Stimulated activated CD4-positive, alpha-beta T cell treated with anti-CD3 and anti-CD28 coated beads, Interleukin-2, amount 100 ng/mL, for 48 hours (primary cell): ENCODE measurements at places on chromosomes 4 and X.

DNA sequence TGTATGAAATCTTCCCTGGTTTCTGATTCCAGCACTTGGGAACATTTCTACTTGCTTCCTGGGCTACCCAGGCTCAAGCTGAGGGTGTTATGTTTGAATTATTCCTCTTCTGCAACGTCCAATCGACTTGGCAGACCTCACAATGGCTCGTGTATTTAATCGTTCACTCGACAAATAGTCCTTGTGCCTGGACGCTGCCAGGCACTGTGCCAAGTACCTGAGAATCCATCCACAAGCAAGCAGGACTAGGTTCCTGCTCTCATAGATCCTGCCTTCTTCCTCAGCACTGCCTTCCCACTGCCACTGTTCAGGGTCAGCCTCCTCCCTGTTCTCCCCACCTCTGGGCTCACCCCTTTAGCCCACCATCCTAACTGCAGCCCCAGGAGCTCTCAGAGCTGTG, 113.3 kb downstream of the EFNB1 start:
- DNase-seq, result no peak

- no peak for DNase-seq
Observed at GRCh38 chrX:3465017-3465416, 118.6 kb upstream of the MXRA5 start.

DNA sequence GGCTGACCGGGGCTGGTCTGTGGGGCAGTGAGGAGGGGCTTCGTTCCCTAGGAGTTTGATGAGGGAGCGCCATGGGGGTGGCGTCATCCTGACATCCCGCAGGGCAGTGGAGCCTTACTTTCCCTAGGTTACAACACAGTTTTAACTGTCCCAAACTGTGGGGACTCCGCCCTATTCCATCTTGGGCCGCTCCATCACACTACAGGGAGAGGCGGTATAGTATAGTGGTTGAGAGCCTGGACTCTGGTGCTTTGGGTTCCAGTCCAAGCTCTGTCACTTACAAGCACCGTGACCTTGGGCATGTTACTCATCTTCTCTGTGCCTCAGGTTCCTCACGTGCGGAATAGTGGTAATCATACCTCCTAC, 44.2 kb downstream of the ZNF185 start:
- no peak for DNase-seq

- DNase-seq, result no peak
Observed at GRCh38 chrX:151697522-151697921, 2.3 kb downstream of the PRRG3 start.

DNA sequence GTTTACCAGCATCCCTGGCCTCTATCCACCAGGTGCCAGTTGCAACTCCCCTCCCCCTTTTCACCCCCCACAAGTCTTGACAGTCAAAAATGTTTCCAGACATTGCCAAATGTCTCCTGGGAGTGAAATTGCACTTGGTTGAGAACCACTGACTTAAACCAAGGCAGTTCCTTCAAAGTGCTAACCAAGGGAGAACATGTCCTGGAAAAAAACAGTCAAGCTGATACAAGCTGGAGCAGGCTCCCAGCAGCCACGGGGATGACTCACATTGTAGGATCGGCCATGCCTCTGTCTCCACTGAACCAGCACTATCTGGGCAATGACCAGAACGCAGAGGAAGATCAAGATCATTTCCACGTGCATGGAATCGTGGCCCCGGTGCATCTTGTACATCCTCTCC, 11.4 kb downstream of the RNF175 start:
- DNase-seq, result no peak

DNA sequence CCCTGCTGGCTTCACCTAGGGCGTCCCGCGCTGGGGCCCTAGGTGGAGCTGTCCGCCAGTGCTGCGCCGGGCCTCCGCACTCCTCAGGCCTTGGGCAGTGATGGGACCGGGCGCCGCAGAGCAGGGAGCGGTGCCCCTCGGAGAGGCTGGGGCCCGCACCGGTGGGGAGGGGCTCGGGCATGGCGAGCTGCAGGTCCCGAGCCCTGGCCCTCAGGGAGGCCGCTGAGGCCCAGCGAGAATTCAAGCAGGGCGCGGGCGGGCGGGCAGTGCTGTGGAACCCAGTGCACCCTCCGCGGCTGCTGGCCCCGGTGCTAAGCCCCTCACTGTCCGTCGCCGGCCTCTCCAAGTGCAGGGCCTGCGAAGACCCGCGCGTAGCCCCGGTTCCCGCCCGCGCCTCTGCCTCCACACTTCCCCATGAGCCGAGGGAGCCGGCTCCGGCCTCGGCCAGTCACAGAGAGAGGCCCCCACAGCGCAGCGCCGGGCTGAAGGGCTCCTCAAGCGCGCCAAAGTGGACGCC, 565.1 kb upstream of the NDST4 start:
- DNase-seq, result no peak

GRCh38 chr4:70703619-70704214, 15.4 kb downstream of the UTP3 start:
- DNase-seq, result no peak

GRCh38 chrX:67346667-67347066, 197.2 kb upstream of the AR start:
- no peak for DNase-seq

- no peak for DNase-seq
Observed at GRCh38 chr4:119731146-119731742, 102.6 kb upstream of the PDE5A start.

GRCh38 chrX:29130905-29131304, 543.7 kb downstream of the IL1RAPL1 start:
- no peak for DNase-seq

DNA sequence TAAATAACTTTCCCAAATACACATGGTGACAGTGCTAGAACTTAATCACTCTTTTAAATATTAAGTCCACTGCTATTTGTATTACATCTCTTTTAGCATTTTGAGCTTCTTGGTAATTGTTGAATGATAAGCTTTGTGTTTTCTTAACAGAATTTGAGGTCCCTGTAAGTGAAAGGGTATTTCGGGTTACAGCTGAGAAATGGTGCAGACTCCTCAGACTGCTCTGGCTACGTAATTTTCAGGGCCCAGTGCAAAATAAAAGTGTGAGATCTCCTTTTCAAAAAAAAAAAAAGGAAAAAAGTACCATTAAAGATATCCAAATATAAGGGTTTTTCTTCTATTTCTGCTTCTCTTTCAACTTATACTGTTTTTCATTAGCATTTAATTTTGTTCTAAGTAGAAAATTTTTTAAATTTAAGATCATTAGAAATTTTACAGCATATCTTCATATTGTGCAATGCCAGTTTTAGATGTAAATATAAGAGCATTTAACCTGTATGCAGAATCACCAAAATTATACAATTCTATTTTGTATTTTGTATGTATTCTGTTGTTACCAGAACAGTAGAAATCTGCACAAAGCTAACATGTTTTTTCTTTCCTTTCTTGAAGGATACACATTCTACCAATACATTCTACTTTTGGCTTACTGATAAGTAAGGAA, 33.6 kb upstream of the FGF5 start:
- no peak for DNase-seq

DNA sequence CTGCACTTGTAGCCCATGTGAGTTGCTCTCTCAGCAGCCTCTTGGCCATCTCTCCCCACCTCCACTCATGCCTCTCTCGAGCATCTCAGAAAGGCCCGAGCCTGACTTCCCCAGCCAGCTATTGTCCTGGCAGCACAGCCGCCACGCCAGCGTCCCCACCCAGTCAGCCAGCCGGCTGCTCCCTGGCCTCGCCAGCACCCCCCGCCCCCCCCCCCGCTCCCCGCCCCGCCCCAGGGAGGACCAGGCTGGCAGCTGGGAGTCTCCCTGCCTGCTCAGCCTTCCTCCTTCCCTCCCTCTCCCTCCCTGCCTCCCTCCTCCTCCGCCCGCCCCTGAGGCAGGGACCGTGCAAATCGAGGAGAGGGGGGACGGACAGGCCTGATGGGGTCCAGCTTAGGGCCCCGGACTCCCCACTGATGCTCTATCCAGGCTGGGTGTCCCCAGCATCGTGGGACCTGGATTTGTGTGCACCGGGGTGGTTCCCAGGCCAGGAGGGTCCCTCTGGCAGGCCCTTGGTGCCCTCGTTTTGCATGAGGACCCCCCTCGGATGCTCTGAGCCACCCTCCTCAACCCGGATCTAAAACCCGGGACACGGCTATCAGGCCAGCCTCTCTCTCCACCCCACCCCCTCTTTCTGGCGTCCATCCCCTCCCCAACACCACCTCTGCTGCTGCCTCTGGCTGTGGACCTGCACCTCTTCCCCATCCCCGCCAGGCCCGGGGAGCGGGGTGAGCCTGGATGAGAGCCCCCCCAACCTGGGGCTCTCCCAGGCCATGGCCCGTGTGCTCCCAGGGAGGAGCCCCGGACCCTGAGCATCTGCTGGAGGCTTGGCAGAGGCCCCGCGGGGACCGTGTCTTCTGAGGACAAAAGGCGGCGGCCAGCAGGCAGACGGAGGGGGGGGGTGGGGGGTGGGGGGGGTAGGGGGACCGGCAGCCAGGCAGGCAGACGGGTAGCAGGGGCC, at the start of gene GPR173:
Gene GPR173 (plus strand): TSS at position 621 of the 958 bp plus-strand sequence. CDS start 27,833 bp downstream, outside the sequence.
- no peak for DNase-seq

- DNase-seq, result no peak
Observed at GRCh38 chr4:185683222-185683621, 128.8 kb downstream of the SORBS2 start.
